ENCODE measurements at places on chromosomes 2 and 18.

DNA sequence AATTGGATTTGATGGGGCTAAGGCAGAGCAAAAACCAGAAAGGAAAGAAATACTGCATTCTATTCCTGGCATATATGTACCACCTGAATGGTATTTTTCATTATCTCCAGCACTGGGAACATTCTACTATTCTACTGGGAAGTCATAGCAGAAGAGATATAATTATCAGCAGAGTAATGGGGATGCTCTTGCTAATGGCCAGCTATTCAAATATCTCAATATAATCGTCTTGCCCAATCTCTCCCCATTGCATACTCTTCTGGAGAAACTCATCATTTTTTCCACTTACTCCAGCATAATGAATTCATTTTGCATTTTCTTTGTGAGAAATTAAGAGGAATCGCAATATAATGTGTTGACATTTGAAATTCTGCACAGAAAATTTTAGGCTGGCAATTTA lies 1794.7 kb upstream of the PIK3C3 start:
- no peak for DNase-seq

- DNase-seq = no peak
These were observed 4.7 kb upstream of the KCNJ3 start for GRCh38 chr2:154693741-154694340.

- DNase-seq = peak; percentile 56
These were observed 304.7 kb downstream of the FBXO15 start for GRCh38 chr18:73842795-73843394.

- no peak for DNase-seq
These were observed 57.9 kb upstream of the KCNE4 start for GRCh38 chr2:222993920-222994650.

DNA sequence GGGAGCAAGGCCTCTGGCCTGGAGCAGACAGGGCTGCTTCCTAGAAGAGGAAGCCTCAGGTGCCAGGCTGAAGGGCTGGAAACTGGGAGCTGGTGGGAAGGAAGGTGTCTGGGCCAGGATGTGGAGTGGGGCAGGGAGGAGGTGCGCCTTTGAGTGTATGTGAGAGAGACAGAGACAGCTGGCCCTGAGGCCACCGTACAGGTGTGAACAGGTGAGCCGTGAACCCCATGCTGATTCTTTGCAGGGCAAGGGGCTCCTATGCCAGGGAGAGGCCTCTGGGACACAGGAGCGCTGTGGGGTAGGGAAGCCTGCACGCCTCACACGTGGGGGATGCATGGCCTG lies 16.3 kb downstream of the ZFP36L2 start:
- DNase-seq = no peak

DNA sequence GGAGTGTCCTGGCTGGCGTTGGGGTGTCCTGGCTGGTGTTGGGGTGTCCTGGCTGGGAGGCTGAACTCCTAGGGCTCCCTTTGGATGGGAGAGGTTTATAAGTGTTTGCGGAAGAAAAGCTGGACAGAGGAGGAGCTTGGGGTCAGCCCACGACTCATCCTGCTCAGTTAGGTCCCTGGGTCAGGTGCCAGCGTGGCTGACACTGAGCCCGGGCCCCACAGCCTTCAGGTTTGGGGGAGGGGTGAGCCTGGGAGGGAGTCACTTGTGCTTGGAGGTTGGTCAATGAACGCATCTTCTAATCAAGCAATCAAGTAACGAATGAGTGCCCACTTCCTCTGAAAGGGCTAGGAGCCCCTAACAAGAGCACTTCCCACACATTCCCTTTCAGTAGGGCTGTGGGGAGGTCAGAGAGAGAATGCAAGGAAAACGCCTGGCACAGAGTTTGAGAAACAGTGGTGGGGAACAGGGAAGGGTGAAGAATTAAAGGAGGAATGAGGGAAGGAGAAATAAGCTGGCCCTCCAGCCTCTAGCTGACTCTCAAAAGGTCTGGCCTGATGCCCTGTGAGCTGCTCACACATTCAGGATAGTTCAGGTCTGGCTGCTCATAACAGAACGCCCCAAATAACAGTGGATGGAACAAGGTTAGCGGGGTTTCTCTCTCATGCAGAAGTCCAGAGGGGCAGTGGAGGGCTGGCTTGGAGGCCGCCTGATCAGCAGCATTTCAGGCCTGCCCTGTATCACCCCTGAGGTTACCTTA lies 670 bp downstream of the KCNIP3 start:
- DNase-seq = no peak

DNA sequence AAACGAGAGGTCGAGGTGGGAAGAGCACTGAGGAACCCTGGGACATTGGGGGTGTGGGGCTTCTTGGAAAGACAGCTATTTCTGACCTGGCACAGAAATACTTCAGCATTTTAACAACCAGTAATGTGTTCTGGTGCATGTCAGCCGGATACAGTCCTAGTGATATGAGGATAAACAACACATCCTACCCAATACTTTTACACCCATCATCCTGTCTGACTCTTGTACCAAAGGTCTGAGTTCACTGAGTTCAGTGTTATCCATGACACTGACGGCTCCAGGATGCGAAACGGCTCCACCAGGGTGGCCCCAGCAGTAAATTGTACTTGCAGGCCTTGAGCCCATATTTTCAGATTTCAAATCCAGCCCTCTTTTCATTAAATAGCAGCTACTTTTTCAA lies 65.9 kb upstream of the SH3BP4 start:
- DNase-seq = no peak

DNA sequence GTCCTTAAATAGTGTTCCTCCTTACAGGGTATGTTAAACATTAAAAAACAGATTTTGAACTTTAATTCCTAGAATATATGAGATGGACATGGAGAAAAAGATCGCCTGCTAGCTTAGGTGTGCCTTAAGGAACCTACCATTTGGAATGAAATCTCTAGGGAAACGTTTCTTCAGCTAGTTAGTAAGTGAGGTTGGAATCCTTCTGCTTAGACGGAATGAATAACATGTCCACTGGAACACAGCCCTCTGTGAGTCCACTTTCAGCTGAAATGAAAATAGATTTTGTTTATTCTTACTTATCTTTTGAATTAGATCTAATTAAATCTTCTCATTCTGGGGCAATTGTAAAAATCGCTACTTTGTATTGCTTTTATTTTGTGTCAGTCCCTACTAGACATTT lies 28.4 kb downstream of the NAB1 start:
- DNase-seq = no peak

- peak; percentile 51 for DNase-seq
These were observed 615 bp downstream of the GORASP2 start for GRCh38 chr2:170929686-170930050.

DNA sequence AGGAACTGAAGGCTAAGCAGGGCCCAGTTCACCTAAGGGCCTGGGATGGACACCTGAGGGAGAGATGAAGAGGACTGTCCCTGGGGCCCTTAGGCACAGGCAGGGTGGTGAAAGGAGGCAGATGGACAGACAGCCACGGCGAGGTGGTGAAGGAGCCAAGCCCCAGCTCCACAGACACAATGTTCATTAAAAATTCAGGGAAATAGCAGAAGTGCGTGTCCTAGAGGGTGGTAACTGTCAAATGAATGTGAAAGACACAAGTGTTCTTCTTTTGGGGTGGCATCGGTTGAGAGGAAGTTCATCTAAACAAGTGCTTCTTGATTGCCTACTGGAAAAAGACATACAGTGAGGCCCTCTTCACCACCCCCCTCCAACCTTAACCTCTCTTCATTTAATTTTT lies 76.2 kb upstream of the SIX2 start:
- no peak for DNase-seq

DNA sequence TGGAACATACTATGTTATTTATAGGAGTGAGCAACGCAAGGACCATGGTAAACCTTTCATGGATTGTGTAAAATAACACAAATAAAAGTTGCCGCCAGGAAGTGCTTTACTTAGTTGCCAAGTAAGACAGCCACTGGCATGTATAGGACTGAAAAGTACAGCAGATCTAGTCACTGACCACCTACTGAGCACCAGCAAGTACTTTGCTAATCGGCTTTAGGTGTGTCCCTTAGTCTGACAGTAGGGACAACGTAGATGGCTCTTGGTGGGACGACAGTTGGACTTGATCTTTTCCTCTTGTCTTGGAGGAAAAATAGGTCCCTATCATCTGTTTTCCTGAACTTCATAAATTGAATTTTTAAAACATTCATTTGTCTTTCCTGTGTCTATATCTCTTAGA lies 13.6 kb upstream of the CXXC1 start:
- DNase-seq = no peak

DNA sequence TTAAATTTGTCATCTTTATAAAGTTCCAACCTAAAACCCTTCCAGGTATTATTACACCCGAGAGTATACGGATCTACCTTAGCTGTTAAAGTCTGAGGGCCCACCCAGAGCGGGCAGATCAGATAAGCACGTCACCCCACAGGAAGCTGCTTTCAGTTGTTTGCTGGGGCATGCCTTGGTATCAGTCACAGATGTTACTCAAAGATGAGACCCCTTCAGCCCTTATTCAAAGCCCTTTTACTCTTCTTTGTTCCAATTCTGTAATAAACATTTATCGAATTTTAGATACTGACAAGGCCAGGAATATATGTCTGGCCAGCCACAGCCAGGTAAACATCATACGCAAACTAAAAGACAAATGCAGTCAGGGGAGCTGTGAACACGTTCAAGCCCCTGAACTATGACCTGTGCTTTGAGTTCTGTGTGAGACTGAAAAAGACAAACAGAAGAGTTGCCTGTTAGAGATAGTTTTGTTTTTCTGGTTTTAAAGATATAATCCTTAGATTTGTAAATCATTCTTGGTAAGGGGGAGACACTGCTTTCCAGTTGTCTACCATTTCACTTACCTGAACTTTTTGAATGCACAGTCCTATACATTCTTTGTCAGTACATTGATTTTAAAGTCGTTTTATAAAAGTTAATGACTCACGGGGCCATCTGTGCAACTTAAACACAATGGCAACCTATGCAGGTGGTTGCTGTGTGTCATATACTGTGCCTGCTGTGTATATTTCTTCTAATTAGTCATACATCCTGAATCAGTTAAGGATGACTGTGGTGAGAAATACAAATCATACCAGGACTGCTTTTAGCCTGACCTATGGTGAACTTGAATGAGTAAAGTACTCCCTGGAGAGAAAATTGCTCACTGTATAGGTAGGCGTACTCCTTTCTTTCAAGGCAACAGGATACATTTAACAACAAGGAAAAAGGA lies 100.5 kb upstream of the ITPRID2 start:
- DNase-seq = peak; percentile 2

- peak; percentile 57 for DNase-seq
These were observed 5.5 kb upstream of the SFT2D3 start for GRCh38 chr2:127695491-127696472.

DNA sequence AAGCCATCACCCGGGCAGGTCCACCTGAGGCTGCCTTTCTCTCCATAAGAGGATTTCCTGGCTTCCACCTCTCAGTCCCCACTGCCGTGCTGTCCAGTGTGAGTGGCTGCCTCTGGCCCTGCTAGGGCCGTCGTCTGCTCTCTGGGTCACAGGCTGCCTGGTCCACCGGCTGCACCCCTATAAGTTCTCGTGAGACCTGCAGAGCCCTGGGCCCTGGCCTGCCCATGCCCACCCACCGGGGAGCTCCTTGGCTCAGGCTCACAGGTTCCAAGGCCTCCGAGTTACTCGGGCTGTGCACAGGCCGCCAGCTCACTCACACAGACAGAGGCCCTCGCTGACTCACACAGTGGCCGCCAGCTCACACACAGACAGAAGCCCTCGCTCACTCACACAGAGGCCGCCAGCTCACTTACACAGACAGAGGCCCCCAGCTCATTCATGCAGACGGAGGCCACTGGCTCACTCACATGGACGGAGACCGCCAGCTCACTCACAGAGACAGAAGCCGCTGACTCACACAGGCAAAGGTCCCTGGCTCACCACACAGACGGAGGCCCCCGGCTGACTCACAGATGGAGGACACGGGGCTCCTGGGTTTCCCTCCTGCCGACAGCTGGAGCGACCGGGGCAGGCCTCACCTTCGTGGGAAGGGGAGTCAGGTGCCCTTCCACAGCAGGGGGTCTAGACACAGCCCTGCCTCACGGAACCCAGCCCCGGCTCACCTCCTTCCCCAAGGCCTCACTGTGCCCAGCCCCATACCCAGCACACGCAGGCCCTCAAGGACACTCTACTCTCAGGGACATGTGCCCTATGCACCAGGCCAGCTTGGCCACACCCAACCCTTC lies 334.1 kb upstream of the MYT1L start:
- DNase-seq = no peak

DNA sequence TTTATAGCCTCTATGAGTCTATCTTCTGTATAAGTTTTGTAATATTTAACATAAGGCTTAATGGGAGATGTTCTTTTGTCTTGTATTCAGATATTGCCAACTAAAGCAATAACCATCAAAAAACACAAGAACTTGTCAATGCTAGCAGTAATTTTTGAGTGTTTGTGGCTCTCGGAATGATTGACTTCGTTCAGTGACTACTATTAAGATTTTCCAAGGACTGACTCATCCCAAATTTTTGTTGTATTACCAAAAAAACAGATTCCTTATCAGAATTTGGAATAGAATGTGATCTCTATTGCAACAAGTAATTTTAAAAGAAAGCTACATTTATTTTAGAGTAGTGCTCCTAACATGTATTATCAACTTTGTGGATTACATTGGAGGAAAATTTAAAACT lies 8.1 kb downstream of the NABP1 start:
- no peak for DNase-seq

DNA sequence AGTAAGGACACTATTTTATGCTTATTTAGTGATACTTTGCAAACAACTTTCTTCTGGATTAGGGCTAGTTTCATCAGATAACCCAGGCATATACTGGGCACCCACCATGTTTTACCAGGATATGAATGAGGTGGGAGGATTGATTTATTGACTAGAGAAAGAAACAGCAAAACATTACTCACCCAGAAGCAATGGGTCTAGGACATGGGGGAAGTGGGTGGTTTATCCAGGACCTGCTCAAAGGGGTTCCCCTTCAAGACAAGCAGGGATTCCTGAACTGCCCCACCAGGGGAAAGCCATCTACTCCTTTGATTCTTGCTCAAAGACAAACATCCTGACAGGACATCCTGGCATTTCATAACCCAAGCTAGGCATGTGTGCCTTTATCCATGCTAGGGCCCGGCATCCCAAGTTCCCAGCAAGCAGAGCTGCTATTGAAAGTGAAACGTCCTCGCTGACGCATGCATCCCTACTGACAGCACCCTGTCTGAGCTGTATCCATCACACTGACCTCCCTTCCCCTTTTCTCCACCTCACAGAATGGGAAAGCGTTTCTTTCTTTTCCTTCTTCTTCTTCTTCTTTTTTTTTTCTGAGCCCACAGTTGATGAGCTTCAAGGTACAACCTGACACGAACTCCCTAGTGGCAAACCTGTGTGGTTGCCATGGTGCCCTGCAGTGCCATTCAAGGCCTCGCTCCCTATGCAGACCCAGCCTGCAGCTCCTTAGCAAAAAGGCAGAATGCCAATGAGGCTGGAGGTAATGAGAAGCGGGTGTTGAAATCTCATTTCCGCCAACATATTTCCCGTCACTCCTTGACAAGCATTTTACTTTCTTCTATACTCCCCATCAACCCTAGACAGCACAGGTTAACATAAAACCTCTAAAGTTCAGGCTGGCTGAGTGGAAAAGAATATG lies 70.5 kb downstream of the CLHC1 start:
- no peak for DNase-seq

Measured in GM13976 (cell line).